ENCODE measurements at places on chromosomes 6 and 20.

DNA sequence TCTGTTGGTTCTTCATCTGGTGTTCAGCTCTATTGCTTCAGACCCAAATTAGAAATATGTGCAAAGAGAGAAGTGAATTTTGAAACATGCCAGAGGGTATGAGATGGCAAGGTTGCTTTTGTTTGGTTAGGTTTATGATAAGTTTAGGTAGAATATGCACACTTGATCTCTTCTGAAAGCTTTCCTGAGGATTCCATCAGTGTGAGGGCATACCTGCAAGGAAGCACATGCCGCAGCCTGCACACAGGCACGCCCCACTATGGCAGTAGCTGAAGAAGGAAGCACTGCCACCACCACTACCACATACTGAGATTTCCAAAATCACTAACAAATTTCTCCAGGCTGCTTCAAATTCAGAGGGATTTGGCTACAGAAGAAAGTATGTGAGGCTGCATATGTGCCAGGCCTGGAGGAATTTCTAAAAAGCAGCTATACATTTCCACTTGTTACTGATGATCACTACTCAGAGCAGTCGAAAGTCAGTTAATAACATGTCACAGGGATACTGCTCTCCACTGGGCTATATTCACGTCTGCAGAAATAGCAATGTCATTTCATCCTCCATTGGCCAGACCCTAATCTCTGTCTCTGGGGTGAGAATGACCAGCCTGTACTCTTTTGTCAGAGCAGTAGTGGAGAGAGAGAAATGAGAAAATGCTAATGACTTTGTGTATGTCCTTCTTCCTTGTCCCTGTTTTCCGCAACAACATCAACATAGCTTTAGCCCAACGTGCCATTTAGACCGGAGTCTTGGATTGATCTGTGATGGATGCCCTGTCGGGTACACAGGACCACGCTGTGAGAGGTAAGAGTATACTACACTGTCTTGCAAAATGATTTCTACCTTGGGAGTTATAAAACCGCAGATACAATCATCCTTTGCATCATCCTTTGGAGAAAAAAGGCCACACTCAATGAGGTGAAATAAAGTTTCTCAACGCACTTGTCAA is 396.7 kb downstream of the LAMA2 start:
- DNase-seq, result no peak

DNA sequence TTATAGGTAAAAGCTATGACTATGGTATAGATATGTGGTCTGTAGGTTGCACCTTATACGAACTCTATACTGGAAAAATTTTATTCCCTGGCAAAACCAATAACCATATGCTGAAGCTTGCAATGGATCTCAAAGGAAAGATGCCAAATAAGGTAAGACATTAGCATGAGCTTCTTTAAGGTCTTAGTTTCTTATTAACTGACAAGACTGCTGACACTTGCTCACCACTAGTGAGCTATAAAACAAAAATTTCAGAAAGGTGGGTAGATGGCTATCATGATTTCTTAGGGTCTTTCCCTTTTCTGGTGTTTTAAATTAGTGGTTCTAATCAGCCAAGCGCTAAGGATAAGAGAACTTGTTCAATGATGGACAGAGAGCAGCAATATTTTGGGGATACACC is 21.9 kb downstream of the FAM217A start:
- no peak for DNase-seq

- no peak for DNase-seq
These were observed 50.2 kb downstream of the TMEM242 start for GRCh38 chr6:157272866-157273755.

GRCh38 chr20:12949429-12949980 is 59.3 kb upstream of the SPTLC3 start:
- DNase-seq, result no peak

- no peak for DNase-seq
These were observed 306.0 kb upstream of the THEMIS start for GRCh38 chr6:128206610-128207426.

DNA sequence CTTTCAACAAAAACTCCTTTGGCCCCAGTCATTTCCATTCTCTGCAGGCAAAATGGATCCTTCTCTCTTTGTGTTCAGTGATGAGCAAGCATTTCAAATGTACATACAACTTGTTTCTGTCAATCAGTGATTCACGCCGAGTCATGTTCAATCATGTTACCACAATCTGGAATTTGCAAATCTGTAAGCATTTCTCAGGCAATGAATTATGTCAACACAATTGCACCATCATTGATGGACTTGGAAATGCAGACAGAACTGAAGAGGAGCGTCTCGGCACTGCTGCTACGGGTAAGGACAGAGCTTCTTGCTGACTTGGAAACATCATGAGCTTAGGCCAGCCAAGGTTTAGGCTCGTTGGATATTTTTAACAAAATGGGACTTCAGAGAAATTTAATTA is 132.8 kb upstream of the AGPAT4 start:
- no peak for DNase-seq

DNA sequence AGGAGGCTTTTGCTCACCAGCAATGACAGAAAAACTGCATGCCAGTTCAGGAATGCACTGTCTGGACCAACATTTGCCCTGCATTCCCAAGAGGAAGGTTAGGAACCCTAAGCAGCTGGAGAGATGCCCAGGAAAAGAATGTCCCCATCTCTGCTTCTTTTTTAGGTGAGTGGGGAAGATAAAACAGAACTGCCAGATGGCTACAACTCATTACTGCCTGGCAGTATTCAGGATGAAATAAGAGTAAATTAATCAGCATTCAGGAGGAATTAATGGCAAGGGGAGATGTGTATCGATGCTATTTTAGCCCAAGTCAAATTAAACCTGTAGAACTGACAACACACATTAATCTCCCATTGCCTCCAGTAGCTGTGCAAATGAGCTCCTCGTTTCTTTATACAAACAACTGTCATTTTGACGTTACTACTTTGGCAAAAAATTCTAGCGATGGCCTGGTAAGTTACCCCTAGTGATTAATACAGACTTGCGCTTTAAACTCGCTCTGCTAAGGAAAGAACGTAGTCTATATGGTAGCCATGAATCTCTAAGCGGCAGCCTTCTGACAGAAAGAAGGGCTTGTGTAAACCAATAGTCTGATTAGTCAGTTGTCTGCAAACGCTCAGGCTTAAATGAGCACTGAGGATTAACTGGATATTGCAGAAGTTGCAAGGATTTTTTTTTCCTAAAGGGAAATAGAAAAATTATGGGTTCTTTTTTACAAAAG is 16.7 kb upstream of the SMLR1 start:
- DNase-seq, result no peak

GRCh38 chr6:40163924-40164323 is 229.7 kb upstream of the MOCS1 start:
- no peak for DNase-seq

- no peak for DNase-seq
These were observed 5.9 kb downstream of the TTLL2 start for GRCh38 chr6:167330750-167331149.

DNA sequence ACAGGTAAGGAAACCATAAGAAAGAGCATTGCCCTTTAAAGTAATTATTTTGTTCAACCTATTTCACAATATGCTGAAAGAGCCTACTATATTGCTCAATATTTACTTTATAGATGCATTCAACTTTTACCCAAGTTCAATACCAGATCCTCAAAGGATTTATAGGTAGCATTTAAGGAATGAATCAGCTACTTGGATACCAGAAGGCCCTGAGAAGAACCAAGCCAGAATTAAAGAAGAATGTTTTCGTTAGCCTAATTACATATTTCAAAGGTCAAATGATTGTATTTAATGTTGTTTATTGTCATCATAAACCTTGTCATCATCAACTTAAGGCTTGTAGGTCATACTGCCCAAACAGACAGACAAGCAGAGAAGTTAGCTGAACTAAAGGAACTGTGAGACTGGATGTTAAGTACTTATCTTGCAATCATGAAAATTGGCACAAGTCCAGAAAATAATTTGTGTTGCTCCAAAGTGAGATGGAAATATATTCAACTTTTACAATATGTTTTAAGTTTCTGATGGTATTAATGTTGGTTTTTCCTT is 636.7 kb downstream of the RFPL4B start:
- no peak for DNase-seq

- no peak for DNase-seq
These were observed 3.3 kb downstream of the MKKS start for GRCh38 chr20:10430704-10431103.

- no peak for DNase-seq
These were observed 26.4 kb downstream of the ARMC2 start for GRCh38 chr6:108874470-108875160.

GRCh38 chr6:62971976-62972658 is 239.2 kb upstream of the FKBP1C start:
- DNase-seq, result no peak

- DNase-seq, result no peak
These were observed 619 bp upstream of the PDE7B start for GRCh38 chr6:135850882-135851281.

- DNase-seq, result no peak
These were observed 13.9 kb upstream of the ATG5 start for GRCh38 chr6:106339334-106340029.

DNA sequence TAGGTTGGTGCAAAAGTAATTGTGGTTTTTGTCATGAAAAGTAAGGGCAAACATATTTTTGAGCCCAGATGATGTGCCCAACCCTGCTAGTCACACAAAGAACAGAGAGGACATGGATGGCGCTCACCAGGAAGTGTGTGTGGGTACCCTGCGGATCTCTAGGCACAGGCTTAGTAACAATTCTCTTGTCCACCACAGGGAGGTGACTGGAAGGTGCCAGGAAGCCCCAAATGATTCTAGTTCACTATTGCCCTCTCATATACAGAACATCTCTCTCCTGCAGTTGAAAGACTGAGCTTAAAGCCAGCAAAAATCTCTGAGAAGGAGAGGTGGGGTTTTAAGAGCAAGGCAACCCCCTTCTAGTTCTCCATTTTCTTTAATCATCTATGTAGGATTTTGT is 272.1 kb upstream of the TAB2 start:
- DNase-seq, result no peak

GRCh38 chr6:21396313-21396712 is 197.2 kb upstream of the SOX4 start:
- DNase-seq, result no peak

- no peak for DNase-seq
These were observed 535.2 kb upstream of the ID4 start for GRCh38 chr6:19301980-19302379.

- no peak for DNase-seq
These were observed 24.5 kb downstream of the ACSS1 start for GRCh38 chr20:25033265-25033923.

- DNase-seq, result no peak
These were observed 15.4 kb downstream of the MDFI start for GRCh38 chr6:41653691-41654090.

DNA sequence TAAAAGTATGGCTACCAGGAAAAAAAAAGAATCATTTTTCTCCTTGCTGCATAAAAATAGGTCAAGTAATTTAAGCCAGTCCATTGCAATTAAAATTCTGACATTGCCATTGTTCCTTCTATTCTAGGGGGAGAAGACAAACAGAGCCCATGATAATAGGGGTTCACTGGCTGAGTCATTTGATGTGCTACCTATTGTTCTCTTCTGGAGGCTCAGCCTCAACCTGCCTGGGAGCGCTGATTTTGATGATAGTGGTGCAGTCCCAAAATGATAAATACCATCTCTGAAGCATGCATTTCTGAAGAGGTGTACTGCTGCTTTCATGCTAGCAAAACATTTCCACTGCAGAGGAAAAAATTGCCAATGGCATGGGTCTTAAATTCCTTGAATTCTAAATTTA is 5.8 kb downstream of the CITED2 start:
- no peak for DNase-seq

- no peak for DNase-seq
These were observed 3.9 kb upstream of the KIAA0408 start for GRCh38 chr6:127463056-127463455.

GRCh38 chr6:145313041-145313855 is 422.1 kb downstream of the EPM2A start:
- DNase-seq, result no peak

- DNase-seq, result no peak
These were observed 7.1 kb downstream of the PLEKHG1 start for GRCh38 chr6:150606647-150607328.

DNA sequence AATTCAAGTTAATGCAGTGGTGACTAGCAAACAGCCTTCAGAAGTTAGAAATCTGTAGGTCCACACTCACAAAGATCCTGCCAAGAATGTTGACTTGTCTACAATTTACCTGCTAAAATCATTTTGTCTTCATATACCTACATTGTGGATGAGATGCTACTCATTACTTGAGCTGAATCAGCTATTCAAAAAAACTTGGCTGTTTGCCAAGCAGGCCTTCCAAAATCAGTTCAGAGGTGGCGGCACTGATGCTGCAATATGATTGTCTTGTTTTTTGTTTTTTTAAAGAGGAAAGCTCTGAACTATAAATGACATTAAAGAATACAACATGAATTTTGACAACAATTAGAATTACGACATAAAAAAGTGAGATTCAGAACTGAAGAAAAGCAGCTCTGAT is 354.7 kb upstream of the KHDRBS2 start:
- no peak for DNase-seq

DNA sequence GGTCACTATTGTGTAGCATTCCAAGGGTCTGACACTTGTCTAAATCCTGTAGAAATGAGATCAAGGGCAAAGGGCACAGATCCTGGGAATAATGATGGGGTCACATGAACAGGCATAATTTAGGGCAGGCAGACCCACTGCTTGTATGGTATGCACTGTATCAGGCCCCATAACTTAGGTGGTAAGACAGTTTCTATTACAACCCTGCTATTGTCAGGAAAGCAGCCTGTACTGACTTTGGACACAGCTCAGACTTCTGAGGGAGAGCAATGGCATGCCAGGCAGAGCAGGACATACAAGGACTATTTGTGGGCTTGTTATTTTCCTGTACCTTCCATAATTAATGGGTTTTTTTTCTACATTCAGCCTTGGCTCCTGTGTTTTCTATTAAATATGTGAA is 286.8 kb downstream of the PKHD1 start:
- no peak for DNase-seq

GRCh38 chr20:10504608-10504993 is 69.5 kb downstream of the SLX4IP start:
- no peak for DNase-seq

GRCh38 chr20:34201531-34201930 is 39.7 kb upstream of the ASIP start:
- DNase-seq, result no peak

GRCh38 chr6:963456-963855 is 270.5 kb upstream of the EXOC2 start:
- no peak for DNase-seq

- no peak for DNase-seq
These were observed 16.0 kb downstream of the LY86 start for GRCh38 chr6:6604566-6604965.

DNA sequence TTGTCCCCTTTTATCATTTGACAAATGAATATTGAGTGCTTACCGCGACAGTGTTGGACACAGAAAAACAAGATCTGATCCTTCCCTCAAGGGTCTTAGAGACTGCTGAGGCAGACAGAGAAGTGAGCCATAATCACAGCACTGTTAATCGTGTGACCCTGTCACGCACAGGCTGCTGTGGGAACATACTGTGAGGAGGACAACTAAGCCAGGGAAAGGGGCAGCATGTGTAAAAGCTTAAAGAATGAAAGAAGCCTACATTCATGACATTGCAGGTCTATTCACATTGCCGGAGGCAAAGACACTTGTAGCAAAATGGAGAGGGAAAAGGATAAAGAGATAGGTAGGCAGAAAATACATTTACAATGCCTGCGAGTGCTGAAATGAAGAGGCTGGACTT is 32.7 kb downstream of the TRDN start:
- DNase-seq, result no peak
